Mononuclear cell (primary cell): ENCODE measurements at places on chromosomes 6 and 20. TPM values are rescaled to one million over a fixed set of nuclear protein-coding genes. Genes with fewer than 3 reads are reported as not detected.

The GNAS-AS1 gene
- total RNA-seq, result 0.10 TPM

The WFDC10B gene
- not detected for total RNA-seq

The TRERF1 gene
- total RNA-seq, result 9.8 TPM

The ZNF311 gene
- total RNA-seq, result 0.10 TPM

The CRYBG1 gene
- 60.9 TPM for total RNA-seq

The PRL gene
- not detected for total RNA-seq

The RBM24 gene
- 0.21 TPM for total RNA-seq

The DEF6 gene
- total RNA-seq, result 80.1 TPM

The CAGE1 gene
- 0.94 TPM for total RNA-seq

The CTAGE9 gene
- total RNA-seq, result not detected

The CHRNA4 gene
- total RNA-seq, result not detected
